ENCODE measurements at places on chromosomes 2 and 18. TPM values are rescaled to one million over a fixed set of nuclear protein-coding genes. Genes with fewer than 3 reads are reported as not detected.

DNA sequence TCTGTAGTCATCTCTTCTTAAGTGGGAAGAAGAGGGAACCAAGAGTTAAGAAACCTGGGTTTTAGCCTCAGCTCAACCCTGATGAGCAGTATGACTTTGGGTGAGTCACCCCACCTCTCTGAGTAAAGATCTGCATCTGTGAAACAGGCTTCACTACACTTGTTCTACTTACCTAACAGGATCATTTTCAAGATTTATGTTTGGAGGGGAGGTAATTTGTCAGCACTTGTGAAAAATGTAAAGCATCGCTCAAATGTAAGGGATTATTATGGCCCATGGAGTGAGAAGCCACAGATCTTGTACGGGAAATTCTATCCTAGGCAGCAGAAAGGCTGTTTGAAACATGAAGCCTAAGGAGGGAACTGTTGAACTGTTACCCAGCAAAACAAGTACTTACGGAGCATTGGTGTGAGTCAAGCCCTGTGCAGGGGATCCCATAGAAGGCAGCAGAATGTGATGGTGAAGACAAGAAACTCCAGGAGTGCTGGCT, 160.6 kb downstream of the PRKCE start:
- no peak for DNase-seq

DNA sequence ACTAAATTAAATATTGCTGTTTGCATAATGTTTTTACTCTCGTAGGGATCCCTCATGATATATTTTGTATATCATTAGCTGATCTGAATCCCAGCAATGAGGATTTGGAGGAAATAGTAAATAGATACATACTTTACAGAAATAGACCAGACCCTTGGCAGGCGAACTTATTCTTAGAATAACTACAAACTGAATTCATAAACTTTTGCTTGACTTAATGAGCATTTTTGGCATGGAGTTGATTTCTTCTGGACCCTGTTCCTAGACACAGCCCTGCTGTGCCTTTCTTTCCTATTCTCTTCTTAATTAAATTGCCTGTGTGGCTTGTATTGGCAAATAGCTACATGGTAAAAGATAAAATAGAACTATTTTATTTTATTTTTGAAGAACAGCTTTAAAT, 145.9 kb downstream of the GREB1L start:
- DNase-seq = no peak

Gene SLC4A5
- polyA plus RNA-seq = 0.72 TPM

DNA sequence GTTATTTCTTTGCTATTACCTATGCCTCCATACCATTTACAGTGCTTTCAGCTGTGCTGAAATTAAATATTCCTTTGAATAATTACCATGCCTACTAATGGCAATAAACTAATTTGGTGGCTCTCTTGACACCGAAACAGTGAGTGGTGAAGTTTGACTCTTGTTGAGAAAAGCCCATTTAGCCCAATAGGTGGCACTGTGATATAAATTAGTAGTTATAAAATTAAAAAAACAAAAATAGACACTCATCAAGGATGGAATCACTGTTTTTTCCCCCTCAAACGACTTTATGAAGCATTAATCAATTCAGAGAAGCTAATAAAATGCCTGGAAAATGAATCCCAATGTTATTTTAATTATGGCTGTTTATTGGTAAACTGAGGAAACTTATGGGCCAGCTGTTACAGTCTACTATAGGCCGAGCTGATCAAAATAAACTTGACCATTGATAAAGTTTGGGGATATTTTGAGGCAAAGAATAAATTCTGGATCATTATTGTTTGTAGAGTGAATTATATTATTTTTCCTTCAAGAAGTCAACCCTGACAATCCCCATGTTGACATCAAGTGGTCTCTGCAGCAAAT, 339.6 kb downstream of the TRIB2 start:
- DNase-seq = no peak

Gene UGT1A8
- polyA plus RNA-seq = not detected

- no peak for DNase-seq
Measured at GRCh38 chr2:45510701-45511420, 100.2 kb downstream of the SRBD1 start.

DNA sequence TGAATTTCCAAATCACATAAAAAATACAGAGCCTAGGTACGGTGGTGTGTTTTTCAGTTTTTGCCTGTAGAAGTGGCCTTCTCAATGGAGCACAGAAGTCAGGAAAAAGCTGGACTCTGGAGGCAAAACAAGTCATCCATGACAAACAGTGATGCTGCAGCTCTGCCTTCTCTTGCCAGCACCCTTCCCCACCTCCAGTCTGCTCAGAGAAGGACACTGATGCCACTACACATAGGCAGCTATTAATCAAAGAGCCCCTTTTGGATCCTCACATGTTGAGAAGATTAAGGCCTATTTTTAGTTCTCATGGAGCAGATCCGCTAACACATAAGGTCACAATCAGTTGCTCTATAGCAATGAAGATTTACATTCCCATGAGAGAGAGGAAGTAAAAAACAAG, 181.6 kb upstream of the GALNT5 start:
- DNase-seq = no peak

- peak; percentile 22 for DNase-seq
Measured at GRCh38 chr2:40371525-40372282, 80.2 kb downstream of the SLC8A1 start.

GRCh38 chr2:69059731-69060290, 46.8 kb downstream of the ANTXR1 start:
- no peak for DNase-seq

DNA sequence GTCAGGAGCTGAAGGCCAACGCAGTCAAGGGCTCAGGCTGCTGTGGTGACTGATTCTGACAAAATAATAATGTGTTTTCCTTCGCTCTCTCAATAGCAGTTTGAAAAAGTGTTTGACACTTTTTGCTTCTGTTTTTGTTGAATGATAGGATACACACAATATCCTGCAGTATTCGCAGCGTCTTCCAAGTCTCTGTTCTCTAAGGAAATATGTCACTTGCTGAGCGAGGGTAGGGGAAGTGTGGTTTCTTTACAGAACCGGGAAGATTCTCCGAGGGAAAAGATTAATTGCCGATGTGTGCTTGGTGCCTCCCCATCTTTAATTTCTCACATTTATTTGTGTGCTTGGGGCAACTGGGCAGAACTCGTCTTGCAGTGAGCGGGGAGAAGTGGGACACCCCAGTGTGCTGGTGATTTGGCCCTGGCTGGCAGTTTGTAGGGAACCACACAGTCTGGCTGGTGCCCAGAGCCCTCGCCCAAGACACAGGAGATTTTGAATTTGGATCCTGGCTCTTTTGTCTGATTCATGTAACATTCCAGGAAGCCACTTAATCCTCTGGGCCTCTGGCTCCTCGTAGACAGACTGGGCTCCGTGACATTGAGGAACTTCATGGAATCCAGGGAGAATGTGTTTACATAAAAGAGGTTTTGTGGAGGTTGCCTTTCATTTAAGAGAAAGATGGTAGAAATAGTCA, 169.4 kb downstream of the LDLRAD4 start:
- no peak for DNase-seq

GRCh38 chr2:238576674-238577073, 149.9 kb downstream of the ASB1 start:
- no peak for DNase-seq

Measured in heart left ventricle (tissue), 16 donors.